ENCODE measurements at places on chromosomes 11 and 22.

DNA sequence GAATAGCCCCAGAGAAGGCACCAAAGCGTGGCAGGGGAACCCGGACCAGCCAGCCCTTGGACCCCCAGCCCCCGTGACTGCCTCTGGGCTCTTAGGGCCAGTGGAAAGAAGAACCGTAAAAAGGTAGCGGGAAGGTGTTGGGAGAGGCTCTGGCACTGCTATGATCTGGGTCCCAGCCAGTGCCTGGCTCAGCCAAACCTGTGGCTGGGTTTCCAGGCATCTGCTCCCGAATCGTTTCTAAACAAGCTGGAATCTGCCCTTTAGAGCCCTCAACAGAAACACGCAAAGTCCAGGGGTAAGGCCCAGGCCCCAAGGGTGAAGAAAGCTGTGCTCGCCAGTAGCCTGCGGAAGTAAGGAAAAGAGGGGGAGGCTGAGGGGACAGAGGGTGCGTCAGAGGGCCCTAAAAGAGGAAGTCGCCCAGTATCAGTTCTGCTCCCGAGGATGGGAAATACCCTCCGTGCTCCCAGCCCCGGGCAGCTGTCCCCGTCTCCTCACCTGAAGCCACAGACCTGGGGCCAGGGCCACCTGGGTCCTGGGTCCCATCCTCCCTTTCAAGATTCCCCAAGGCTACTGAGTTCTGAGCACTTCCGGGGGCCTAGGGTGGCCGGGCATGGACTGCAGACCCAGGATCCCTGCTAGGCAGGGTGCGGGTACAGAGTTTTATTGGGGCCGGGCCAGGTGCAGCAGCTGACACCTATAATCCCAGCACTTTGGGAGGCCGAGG lies 24.7 kb downstream of the IL10RA start:
- no peak for DNase-seq

GRCh38 chr22:28864878-28865596 lies 18.3 kb upstream of the ZNRF3 start:
- DNase-seq: no peak

DNA sequence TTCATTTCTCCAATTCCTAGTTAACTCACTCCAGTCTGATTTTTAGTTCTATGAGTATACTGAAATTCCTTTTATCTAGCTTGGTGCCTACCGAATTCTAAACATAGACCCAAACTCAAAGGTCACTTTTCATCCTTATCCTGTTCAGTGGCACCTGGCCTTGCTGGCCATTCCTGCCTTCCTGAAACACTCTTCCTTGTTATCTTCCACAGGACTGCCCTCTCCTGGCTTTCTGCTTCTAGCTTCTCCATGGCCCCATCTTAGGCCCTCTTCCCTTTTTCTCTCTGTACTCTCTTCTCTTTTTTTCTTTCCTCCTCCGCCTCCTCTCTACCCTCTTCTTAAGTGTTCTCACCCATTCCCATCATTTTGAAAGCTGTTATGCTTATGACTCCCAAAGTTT lies 87.3 kb downstream of the WNT11 start:
- DNase-seq: no peak

DNA sequence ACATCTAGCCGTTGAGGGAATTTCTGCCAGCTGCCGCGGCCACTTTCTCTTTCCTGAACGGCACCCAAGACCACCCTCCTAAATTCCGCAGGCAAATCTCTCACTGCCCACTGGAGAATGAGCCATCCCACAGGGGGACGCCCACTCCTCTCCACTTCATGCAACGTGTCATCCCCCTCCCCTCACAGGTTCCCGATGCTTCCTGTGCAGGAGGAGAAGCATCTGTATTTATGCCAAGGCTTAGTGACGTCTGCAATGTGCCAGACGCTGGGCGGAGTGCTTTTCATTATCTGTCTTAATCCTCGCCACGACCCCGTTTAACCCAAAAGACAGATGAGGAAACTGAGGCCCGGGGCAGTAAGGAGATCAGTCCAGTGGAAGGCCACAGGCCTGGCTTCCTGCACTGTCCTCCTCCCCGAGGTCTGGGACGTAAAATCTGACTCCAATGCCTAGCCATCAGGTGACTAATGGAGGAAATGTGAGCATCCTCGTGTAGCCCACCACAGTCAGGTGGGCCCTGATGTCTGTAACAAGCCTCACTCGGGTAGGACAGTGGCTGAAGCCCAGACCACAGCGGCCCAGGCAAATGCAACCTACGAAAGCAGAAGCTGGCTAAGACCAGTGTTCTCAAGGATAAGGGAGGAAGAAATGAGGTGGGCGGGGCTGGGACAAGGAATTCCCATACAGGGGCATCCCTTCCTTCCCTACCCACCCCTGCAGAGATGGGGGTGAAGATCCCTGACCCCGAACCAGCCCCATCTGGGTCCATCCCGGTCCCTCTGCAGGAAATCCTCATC lies 23.1 kb downstream of the MN1 start:
- DNase-seq: no peak

- no peak for DNase-seq
These were observed 16.2 kb downstream of the BAD start for GRCh38 chr11:64268025-64268892.

DNA sequence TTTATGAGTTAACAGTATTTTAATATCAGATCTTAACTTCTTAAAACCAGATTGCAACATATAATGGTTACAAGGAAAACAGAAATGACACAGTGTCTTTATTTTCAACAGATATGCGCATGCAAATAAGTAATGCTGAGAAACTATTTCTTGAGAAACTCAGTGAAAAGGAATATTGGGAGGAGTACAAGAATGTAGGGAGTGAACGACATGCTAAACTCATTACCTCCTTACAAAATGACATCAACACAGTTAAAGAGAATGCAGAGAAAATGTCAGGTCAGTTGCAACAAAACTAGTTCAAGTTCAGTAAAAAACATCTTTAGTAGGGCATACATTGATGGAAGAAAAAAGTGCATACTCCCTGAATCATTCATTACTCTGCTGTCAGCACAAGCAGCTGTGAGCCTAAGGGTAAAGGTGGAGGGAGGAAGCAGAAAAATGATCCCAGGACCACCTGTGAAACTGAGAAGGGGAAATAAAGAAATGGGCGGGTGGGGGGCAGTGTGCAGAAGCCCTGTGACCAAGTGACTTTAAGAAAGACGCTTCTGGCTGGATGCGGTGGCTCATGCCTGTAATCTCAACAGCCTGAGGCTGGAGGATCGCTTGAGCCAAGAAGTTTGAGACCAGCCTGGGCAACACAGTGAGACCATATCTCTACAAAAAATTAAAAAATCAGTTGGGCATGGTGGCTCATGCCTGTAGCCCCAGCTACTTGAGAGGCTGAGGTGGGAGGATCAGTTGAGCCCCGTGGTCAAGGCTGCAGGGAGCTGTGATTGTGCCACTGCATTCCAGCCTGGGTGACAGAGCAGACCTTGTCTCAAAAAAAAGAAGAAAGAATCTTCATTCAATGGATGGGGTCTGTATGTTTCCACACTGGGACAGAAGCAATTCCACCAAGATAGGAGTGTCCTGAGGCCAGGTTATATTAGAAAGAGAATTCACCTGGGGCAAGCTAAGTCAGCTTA lies 31.2 kb downstream of the CCDC83 start:
- no peak for DNase-seq

- DNase-seq: no peak
These were observed 6.8 kb downstream of the TOLLIP start for GRCh38 chr11:1302461-1303125.

DNA sequence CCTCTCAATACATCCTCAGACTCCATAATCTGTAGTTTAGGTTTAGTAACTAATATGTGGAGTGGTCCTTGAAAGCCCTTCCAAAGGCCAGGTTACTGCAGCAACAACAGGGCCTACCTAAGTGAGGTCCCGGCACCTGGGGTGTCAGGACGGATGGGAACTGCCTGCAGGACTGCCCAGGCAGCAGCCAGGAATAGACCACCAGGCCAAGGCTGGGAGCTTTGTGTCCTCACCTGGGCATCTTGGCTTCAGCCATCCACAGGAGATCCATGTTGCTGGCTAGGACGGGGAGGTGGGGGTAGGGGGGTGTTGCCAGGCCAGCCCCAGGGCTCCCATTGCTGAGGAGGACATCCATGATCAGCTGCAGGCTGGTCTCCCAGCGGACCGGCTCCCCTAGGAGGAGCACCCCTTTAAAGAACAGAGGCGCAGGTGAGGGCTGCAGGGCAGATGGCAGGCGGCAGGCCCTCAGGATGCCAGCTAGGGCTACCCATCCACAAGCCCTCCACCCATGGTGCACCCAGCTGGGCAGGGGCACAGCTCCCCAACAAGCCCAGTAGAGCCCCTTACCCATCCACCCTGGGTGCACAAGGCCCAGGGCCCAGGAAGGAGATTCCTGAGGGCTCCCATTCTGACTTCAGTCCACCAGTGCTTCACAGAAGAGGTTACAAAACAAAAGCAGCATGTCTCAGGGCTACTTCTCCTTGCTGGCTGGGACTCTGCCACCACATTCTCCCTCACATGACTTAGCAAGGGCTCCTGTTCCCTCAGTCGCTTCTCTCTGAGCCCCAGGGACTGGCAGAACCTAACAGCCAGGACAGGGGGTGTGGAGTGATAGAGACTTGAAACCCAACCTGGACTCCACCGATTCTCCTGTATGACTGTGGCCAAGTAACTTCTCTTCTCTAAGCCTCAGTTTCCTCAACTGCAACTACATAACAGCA lies 18.0 kb downstream of the HDHD5 start:
- no peak for DNase-seq

GRCh38 chr11:119885067-119885466 lies 156.1 kb upstream of the NECTIN1 start:
- no peak for DNase-seq

GRCh38 chr22:44753189-44754042 lies 1.0 kb downstream of the ARHGAP8 start:
- no peak for DNase-seq

DNA sequence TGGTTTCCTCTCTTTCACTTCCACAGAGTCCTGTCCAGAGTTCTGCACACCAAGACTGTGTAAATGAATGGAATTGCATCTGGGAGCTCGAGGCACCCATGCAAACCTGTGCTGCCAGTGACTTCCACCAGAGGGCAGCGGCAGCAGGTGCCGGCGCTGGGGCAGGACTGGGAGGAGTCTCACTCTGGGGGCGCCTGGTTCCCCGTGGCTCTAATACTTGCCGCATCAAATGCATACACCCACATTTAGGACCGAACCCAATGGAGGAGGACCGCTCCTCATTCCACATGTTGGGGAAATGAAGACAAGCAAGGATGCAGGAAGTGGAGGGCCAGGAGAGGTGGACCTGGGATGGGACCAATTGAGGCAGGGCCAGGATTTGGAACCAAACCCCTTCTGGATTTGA lies 1.1 kb upstream of the CD6 start:
- DNase-seq: peak; percentile 74

GRCh38 chr11:61041755-61042518 lies 60.4 kb upstream of the CD5 start:
- DNase-seq: no peak

All from HuH-7.5 (cell line).